ENCODE measurements at places on chromosomes 3 and 15. TPM values are rescaled to one million over a fixed set of nuclear protein-coding genes. Genes with fewer than 3 reads are reported as not detected.

The EHD4 gene
- total RNA-seq: 27.1 TPM

DNA sequence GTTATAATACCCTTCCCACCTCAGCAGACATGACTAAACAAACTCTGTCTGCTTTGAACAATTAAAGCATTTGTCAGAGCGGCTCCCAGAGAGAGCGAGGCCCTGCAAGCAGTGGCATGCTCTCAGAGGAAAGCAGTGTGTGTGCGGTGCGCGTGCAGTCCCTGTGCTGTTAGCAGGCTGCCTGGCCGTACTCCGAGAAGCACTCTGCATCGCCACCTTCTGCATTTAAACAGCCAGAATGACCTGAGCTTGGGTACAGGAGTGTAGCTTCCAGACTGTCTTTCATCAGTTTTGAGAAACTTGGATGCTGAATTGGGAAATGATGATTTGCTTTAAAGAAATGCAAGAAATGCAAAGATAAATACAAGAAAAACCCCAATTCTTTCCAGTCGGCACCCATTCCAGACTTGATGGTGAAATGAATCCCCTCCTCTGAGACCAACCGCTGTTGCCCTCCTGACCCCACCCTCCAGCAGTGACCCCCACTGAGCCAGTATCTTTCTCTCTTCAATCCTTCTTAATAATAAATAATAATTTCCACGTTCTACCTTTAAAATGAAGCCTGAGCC, 113.5 kb downstream of the VGLL4 start:
- DNase-seq: peak; percentile 90

The BTLA gene
- total RNA-seq: not detected

GRCh38 chr3:22012471-22012870, 261.5 kb upstream of the ZNF385D start:
- peak; percentile 35 for DNase-seq

DNA sequence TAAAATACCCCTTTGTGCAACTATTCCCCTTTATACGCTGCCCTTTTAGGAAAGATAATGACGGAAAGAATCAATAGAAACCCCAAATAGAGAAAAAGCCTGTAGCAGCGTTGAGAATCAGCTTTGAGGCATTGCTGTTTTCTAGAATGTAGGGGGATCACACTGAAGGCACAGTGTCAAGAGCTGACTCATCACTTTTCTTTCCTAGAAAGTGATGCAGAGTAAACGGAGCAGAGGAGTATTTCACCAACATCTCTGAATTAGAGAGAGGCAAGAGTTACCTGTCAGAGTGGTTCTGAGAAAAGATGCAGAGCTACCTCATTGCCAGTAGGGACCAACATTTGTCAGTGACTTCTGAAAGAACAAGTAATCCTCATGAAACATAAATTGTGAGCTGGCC, 269.8 kb upstream of the TMC3 start:
- no peak for DNase-seq

The MST1R gene
- 66.4 TPM for total RNA-seq

DNA sequence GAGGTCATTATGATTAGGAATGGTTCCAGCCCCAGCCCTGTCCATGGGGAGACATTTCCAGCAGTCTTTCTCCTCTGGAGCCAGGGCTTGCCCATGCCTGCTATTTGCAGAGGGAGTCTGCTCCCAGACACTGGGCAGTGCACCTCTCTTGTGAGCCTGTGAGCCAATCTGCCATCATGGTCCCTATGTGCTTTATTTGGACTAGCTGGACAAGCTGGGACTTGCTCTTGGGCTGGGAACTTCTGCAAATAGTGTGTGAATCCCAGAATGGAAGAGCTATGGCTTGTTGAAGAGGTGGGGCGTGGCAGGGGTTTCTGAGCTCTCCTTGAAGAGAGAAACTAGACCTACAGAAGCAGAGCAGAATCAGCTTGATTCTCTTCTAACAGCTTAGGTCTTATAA, 53.7 kb upstream of the KY start:
- no peak for DNase-seq

All from MCF 10A (cell line).